ENCODE measurements at places on chromosomes 4 and X. TPM values are rescaled to one million over a fixed set of nuclear protein-coding genes. Genes with fewer than 3 reads are reported as not detected.

TMPRSS11B gene
- not detected for polyA plus RNA-seq

DNA sequence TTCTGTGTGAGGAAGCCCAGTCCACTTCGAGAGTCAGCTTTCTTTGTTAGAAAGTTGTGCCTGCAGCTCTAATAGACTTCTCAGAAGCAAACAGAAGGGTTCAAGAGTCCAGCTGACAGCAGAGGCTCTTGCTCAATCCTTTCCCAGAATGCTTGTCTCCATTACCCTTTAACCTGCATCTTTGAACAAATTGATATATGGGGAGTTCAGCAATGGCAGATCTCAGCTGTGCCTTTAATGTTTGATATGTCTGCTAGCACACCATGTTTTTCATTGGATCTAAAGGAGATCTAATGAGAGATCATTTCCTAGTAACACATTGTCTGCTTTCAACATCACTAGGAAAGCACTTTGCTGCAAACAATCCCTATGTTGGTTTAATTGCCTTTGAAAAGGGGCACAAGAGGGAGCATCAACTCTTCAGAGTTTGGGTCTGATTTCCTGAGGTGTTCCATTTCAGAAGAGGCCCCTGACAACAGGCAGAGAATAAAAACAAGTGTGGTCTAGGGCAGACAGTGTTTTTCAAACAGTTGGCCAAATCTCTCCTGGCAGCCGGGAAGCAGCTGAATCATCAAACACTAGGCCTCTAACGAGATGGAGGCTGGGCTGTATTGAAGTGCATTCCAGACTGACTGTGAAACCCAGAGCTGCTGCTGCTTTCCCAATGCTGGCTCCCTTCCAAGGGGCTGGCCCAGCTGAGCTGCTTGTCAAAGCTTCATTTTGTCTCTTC, 55.5 kb downstream of the LUZP4 start:
- DNase-seq, result peak; percentile 77

- no peak for DNase-seq
These were observed 4.8 kb downstream of the C4orf46 start for GRCh38 chr4:158666892-158667291.

NPY1R gene
- polyA plus RNA-seq, result 3.1 TPM
